ENCODE measurements at places on chromosomes 16 and 17.
A peak's percentile ranks its signal among the peaks of the same experiment; 100 is the strongest.

GRCh38 chr17:74031316-74032090, 172.0 kb upstream of the RPL38 start:
- DNase-seq = no peak

DNA sequence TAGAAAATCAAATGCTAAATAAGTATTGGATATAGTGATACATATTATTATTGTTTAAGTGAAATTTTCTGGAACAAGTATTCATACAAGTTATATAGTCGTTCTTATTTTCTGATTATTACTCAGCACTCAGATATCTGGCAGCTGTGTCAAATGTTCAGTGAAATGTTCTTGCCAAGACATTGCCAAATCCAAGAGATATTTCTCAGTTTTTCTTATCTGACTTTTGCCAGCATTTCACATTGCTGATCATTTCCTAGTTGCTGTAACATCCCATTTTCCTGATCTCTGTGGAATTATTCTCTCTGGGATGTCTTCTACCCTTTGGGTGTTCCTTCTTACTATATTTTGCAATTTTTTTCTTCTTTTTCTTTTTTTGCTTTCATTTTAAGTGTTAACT, 262.3 kb downstream of the KIF2B start:
- no peak for DNase-seq

DNA sequence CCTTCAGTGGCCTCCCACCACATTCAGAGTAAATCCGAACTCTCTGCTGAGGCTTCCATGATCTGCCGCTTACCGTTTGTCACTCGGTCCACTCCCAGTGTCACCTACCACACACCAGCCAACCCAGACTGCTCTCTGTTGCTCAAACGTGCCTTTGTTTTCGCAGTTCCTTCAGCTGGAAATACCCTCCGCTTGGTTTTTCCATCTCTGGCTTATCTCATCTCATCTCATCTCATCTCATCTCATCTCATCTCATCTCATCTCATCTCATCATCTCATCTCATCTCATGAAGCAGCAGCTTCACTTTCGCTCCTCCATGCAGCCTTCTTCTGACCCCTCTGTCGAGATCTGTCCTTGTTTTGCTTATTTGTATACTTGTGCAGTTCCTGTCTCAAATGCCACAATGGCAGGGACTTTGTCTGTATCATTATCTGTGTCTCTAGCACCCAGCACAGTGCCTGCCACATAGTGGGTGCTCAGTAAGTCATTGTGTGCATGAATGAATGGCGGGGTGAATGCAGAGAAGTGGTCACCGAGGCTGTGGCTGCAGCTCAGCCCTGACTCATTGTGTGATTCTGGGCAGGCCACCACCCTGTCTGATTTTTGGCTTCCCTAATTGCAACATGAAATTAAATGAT, 3.8 kb upstream of the SNX20 start:
- no peak for DNase-seq

DNA sequence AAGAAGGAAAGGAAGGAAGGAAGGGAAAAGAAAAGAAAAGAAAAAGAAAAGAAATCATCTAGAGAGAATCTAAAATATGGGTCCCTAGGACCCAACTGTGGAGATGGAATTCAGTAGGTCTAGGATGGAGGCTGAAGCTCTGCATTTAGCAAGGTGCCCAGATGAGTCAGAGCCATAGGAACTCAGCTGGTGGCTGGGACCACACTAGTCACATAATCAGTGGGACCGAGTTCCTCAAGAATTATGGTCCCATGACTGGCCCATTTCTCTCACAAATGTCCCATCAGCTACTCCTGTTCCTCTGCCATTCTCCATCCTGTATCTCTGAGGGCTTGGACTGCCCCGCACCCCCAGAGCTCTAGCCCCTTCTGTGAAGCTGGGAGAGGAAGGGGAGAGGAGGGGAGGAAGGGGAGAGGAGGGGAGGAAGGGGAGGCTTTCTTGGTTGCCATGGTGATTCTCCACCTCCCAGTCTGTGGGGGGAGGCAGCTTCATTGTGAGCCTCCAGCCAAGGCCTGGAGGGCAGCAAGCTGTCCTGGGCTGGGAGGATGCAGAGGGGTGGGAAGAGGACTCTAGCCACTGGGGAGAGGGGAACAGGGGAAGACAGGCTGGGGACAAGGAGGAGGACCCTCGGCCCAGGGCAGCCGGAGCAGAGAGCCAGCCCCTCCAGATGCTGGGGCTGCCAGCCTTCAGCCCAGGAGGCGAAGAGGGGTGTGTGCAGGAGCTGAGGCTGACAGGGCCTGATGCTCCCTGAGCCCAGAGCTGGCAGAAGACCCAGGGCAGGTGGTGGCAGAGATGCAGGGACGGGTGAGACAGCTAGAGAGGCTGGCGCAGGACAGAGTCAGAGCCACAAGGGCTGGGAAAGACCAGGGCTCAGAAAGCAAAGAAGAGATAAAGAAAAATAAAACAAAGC, 37.8 kb upstream of the LHX1 start:
- DNase-seq = no peak

GRCh38 chr17:34435182-34435928, 72.3 kb upstream of the CCL1 start:
- no peak for DNase-seq

DNA sequence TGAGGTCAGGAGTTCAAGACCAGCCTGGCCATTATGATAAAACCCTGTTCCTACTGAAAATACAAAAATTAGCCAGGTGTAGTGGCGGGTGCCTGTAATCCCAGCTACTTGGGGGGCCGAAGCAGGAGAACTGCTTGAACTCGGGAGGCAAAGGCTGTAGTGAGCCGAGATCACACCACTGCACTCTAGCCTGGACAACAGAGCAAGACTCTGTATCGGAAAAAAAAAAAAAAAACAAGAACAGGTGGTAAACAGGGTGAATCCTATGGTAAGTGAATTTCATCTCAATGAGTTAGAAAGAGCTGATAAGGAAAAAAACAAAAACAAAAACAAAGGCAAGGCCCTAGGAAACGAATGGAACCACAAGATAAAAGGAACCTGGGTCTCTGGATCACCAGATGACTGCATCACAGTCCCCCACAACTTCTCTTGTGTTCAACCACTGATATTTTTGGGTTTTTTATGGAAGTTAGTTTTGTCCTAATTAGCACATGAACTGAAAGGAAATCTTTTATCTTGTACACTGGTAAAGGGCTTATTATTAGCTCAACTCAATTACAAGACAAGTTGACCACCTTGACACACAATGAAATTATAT, 21.0 kb downstream of the GLG1 start:
- DNase-seq = no peak

DNA sequence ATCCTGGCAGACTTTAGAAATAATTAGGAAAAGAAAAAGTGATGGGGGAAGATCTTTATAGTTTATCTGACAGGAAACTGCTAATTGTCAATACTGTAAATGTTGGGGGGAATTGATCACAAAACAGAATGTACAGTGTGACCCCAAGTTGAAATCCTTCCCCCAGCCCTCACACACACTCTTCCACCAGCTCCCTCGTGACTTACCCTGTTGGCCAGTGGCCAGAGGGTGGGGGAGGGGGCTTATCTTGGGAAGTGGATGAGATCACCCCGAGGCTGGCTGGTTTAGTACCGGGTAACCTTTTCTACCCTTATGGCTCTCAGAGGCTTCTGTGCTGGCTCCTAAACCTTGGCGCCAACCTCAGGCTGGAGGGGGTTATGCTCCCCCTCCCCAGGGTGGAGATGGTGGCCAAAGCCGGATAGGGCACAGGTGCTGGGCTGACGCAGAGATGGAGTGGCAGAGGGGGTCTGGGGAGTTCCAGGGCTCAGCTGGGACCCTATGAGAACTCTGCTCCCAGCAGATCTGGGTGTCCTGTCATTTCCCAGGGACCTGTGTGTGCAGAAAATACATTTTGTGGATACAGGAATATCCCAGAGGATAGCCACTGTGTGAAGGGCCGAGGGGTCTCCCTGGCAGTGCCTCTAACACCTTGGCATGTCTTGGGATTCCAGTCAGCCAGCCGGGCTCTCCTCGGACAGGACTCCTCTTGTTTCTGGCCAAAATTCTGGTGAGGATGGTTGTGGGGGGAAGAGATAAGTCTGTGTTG, 18.6 kb downstream of the CDH16 start:
- DNase-seq = peak; percentile 93

DNA sequence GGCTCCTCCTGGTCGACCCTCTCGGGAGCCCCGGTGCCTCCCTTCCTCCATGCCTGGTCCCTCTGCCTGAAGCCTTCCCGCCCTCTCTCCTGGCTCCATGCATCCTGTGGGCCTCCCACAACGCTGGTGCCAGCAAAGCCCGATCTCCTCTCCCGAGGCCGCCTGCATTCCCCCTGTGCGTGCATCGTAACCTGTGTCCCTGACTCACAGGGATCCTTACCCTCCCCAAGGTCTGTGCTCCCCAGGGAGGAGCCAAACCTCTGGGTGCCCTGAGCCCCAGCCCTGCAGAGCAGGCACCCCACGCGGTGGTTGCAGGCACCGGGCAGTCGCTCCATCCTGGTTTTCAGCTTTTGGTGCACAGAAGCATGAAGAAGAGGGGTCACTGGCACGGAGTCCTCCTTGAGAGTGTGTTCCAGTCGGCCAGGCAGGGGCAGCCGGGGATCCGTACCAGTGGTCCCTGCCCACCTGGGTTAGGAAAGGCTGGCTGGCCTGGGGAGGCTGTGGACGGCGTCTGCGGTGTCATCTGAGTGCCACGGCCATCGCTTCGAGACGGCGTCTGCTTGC, 1.8 kb upstream of the ENPP7 start:
- no peak for DNase-seq

DNA sequence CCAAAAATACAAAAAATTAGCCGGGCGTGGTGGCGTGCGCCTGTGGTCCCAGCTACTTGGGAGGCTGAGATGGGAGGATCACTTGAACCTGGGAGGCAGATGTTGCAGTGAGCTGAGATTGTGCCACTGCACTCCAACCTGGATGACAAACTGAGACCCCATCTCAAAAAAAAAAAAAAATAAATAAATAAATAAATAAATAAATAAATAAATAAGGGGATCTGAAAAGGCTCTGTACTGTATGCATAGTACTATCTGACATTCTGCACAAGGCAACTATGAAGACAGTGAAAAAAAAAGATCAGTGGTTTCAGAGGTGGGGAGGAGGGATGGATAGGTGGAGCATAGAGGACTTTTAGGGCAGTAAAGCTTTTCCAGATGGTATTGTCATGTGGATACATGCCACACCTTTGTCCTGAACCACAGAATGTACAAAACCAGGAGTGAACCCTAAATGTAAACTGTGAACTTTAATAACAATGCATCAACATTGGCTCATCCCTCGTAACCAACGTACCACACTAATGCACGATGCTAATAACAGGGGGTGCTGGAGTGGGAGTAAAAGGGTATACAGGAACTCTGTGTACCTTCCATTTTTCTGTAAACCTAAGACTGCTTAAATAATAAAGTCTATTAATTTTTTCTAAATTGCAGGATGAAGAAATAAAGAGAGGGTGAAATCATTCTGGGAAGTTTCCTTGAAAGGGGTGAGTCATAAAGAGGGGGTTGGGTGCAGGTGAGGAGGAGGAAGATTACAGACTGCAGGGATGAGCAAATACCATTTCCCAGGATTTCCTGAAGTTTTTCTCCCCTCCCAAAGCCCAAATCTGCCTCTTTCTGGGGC, 155.8 kb upstream of the SDK2 start:
- DNase-seq = no peak

Data from colonic mucosa (tissue), 4 donors.